ENCODE measurements at places on chromosomes 12 and 14.

GRCh38 chr12:124583854-124584253, 16.4 kb upstream of the NCOR2 start:
- H3K36me3 ChIP-seq = no peaks in the 10 kb centered on the region
- no peak overlapping the region for H3K27ac ChIP-seq
- no peak for DNase-seq
- no peak overlapping the region for H3K4me3 ChIP-seq
- peaks cover 4% of the 10 kb centered on the region for H3K4me1 ChIP-seq
- no peaks in the 10 kb centered on the region for H3K27me3 ChIP-seq

GRCh38 chr12:6095269-6095668, 29.2 kb downstream of the VWF start:
- H3K27ac ChIP-seq = no peak overlapping the region
- no peak for DNase-seq
- H3K27me3 ChIP-seq = no peaks in the 10 kb centered on the region
- no peak overlapping the region for H3K4me3 ChIP-seq
- no peaks in the 10 kb centered on the region for H3K36me3 ChIP-seq

DNA sequence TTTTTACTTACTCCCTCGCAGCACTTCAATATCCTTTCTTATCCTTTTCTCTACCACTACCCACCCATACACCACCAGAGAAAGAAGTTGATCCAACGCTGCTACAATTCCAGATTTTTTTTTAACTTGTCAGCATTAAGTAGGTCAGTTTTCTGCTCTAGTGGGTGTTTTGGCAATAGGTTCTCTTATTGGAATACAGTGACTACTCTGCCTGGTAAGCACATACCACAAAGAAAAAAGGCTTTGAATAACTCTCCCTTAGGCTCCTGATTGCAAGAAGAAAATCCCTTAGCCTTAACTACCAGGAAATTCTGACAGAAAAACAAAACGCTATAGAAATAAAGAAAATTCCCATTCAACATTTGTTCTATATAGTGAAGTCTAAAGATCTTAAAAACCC, 72.0 kb downstream of the NUMB start:
- H3K27ac ChIP-seq = no peak overlapping the region
- H3K4me1 ChIP-seq = peaks cover 3% of the 10 kb centered on the region
- no peak overlapping the region for H3K4me3 ChIP-seq
- no peaks in the 10 kb centered on the region for H3K27me3 ChIP-seq
- peaks cover 15% of the 10 kb centered on the region for H3K36me3 ChIP-seq

DNA sequence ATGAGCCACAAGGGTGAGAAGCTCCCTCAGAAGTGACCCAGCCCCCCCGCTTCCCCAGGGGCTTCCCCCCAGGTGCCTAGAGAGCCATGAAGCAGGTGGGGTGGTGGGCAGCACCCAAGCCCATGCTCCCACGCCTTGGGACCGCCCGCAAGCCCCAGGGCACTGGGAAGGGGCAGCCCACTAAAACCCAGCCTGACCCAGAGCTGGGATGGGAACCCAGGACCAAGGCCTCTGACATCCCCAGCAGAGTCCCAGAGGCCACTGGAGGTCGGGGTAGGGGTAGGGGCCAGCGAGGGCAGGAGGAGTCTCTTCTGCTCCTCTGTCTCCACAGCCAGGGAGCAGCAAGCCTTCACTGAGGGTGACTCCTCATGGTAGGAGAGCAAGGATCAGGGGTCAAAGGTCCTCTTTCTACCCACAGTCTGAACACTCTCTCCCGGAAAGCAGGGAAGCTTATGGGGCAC, 86.5 kb upstream of the ZFP36L1 start:
- no peaks in the 10 kb centered on the region for H3K4me1 ChIP-seq
- H3K27me3 ChIP-seq = no peaks in the 10 kb centered on the region
- no peak overlapping the region for H3K27ac ChIP-seq
- no peak for DNase-seq

- peaks cover 6% of the 10 kb centered on the region for H3K4me1 ChIP-seq
- H3K27ac ChIP-seq = no peak overlapping the region
- DNase-seq = no peak
- no peaks in the 10 kb centered on the region for H3K27me3 ChIP-seq
- no peak overlapping the region for H3K4me3 ChIP-seq
Measured at GRCh38 chr12:52059582-52060497, 8.6 kb downstream of the NR4A1 start.

GRCh38 chr12:16568873-16569272, 37.1 kb downstream of the LMO3 start:
- no peak for DNase-seq
- no peaks in the 10 kb centered on the region for H3K4me1 ChIP-seq
- no peak overlapping the region for H3K27ac ChIP-seq
- no peak overlapping the region for H3K4me3 ChIP-seq

- H3K4me1 ChIP-seq = peaks cover 66% of the 10 kb centered on the region
- H3K4me3 ChIP-seq = no peak overlapping the region
- peaks cover 8% of the 10 kb centered on the region for H3K36me3 ChIP-seq
- no peak for DNase-seq
- no peak overlapping the region for H3K27ac ChIP-seq
Measured at GRCh38 chr14:68931063-68931462, 48.0 kb downstream of the ACTN1 start.

DNA sequence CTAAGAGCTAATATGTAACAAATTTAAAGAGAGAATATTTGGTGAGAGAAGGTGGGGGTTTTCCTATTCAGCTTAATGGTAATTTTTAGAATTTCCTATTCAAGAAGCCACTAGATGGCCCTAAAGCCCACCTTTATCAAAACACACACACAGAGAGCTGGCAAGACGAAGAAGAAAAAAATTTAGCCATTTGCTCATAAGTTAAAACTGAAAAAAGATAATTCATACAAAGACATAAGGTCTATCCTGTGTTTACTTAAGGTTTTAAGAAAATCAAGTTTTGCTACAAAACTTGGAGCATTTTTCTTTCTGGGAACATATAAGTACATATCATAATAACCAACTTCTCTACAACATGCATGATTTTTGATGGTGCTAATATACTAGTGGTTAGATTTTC, 46.8 kb upstream of the PCED1B start:
- H3K36me3 ChIP-seq = no peaks in the 10 kb centered on the region
- H3K27ac ChIP-seq = peak overlapping the region; percentile 79
- H3K4me3 ChIP-seq = no peak overlapping the region
- DNase-seq = peak; percentile 34
- no peaks in the 10 kb centered on the region for H3K27me3 ChIP-seq

- H3K36me3 ChIP-seq = no peaks in the 10 kb centered on the region
- H3K27me3 ChIP-seq = no peaks in the 10 kb centered on the region
- H3K4me1 ChIP-seq = no peaks in the 10 kb centered on the region
- H3K4me3 ChIP-seq = no peak overlapping the region
- no peak overlapping the region for H3K27ac ChIP-seq
Measured at GRCh38 chr12:18343708-18344107, 82.4 kb downstream of the PIK3C2G start.

- H3K36me3 ChIP-seq = no peaks in the 10 kb centered on the region
- no peaks in the 10 kb centered on the region for H3K27me3 ChIP-seq
- H3K4me1 ChIP-seq = no peaks in the 10 kb centered on the region
Measured at GRCh38 chr12:90112666-90113065, 404.0 kb upstream of the ATP2B1 start.

DNA sequence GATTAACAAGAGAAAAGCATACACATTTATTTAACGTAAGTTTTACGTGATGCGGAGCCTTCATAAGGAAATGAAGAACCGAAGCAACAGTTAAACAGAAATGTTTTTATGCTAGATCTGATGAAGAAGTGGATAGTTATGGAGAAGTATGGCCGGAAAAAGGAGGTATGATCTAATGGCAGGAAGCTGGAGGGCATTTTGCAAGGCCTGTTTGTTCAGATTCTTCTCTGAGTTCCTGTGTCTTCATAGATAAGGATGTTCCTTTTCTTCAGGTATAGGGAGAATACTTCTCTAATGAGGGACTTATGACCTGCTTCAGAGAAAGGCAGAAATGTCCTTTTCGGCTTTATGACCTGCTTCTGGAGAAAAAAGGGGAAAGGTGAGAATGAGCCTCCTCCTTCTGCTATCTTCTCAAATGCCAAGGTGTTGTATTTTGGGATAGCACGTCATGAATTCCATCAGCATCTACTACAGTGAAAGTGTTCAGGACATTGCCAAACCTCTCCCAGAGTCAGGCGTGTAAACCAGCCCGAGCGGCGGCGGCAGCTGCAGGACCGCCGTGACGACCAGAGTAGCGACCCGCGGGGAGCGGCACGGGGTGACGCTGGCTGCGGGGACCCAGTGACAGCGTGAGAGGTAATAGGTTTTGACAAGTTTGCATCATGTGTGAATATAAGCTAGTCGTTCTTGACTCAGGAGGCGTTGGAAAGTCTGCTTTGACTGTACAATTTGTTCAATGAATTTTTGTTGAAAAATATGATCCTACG, 33.7 kb upstream of the SGPP1 start:
- H3K27ac ChIP-seq = no peak overlapping the region
- H3K27me3 ChIP-seq = no peaks in the 10 kb centered on the region
- no peaks in the 10 kb centered on the region for H3K36me3 ChIP-seq
- H3K4me3 ChIP-seq = no peak overlapping the region
- H3K4me1 ChIP-seq = peaks cover 11% of the 10 kb centered on the region
- DNase-seq = no peak

DNA sequence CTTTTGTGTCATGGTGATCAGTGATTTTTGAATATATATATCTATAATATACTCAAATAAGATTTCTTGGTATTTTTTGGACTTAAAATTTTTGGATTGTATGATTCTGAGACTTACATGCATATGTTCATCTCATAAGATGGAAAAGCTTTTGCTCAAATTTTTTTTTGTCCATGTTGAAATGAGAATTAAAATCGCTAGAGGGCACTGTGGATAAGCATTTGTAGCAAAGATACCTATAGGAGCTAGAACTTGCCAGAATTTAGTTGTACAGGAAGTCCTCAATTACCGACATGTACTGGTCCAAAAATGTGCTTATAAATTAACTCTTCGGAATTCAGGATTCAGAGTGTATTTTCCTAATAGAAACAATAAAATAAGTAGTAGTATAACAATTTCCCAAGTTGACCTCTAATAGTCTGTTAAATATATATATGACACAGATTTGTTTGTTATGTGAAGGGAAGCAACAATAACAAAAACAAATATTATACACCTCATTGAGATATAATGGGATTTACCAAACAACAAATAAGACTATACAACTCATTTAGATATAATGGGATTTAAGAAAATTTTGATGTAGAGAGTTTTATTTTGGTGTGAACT, 179.6 kb downstream of the TMEM117 start:
- no peaks in the 10 kb centered on the region for H3K4me1 ChIP-seq
- no peak overlapping the region for H3K4me3 ChIP-seq
- H3K27me3 ChIP-seq = no peaks in the 10 kb centered on the region
- DNase-seq = no peak

DNA sequence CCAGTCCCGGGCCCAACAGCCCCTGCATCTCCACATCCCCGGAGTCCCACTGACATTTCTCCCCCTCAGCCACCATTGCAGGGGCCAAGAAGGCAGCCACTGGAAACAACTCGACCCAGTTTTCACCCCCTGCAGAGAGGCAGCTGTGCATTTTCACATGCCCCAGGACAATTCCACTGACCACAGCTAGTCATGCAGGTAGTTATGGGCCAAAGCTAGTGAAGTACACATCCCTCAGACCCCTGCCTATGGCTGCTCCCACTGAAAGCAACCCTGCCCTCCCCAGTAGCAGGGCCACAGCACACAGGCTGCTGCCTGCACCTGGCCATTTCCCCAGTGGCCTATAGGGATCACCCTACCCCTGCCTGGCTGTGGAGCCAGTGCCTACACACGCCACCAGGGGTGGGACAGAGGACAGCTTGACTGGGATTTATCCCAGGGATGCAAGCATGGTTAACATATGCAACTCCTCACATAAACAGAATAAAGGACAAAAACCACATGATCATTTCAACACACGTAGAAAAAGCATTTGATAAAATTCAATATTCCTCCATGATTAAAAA, 154.0 kb downstream of the NDUFA12 start:
- no peaks in the 10 kb centered on the region for H3K36me3 ChIP-seq
- no peak overlapping the region for H3K4me3 ChIP-seq
- H3K27me3 ChIP-seq = no peaks in the 10 kb centered on the region
- H3K27ac ChIP-seq = no peak overlapping the region

- no peaks in the 10 kb centered on the region for H3K27me3 ChIP-seq
- H3K27ac ChIP-seq = no peak overlapping the region
- no peaks in the 10 kb centered on the region for H3K36me3 ChIP-seq
- peaks cover 5% of the 10 kb centered on the region for H3K4me1 ChIP-seq
Measured at GRCh38 chr12:103310546-103311270, 185.1 kb downstream of the C12orf42 start.

- no peaks in the 10 kb centered on the region for H3K27me3 ChIP-seq
- H3K27ac ChIP-seq = no peak overlapping the region
- no peaks in the 10 kb centered on the region for H3K36me3 ChIP-seq
- no peak overlapping the region for H3K4me3 ChIP-seq
- no peak for DNase-seq
- H3K4me1 ChIP-seq = no peaks in the 10 kb centered on the region
Measured at GRCh38 chr12:124668602-124669001, 101.2 kb upstream of the NCOR2 start.

DNA sequence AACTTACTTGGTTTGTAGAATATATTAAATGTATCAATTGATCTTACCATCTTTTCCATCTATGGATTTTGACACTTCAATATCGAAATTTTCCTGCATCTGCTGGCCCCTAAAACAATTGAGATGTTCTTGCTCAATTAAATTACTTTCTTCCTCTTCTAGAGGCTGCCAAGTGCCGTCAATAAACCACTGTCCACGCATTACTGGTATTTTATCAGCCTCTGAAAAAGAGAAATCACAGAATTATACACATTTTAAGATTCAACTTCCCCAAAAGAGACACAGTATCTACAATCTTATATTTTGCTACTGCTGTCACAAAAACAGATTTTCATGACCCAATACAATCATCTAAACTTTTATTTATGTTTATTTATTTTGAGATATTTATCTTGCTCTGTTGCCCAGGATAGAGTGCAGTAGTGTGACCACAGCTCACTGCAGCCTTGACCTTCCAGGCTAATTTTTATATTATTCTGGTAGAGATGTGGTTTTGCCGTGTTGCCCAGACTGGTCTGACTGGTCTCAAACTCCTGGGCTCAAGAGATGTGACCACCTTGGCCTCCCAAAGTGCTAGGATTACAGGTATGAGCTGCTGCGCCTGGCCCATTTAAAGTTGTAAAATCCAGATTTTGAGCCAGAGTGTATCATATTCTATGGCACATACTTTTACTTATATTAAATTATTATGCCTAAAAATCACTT, 49.3 kb downstream of the DDHD1 start:
- no peak overlapping the region for H3K4me3 ChIP-seq
- H3K27me3 ChIP-seq = no peaks in the 10 kb centered on the region
- H3K27ac ChIP-seq = no peak overlapping the region

DNA sequence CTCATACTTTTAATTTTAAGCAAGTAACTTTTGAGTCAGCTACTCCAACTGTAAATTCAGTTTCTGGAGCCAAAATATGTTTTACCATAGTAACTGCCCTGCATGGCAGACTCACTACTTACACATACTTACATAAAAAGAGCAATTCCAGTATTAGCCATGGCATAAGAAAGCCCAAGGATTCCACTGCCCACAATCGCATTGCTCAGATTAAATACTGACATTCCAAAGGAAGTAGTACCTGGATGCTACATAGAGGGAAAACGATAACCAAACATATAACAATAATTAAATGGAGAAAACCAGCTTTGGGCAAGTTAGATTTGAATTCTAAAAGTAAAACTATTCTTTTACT, 2.2 kb downstream of the SLC38A2 start:
- no peak for DNase-seq
- H3K27me3 ChIP-seq = no peaks in the 10 kb centered on the region
- H3K4me3 ChIP-seq = peak overlapping the region; percentile 96
- H3K27ac ChIP-seq = peak overlapping the region; percentile 98
- peaks cover 57% of the 10 kb centered on the region for H3K4me1 ChIP-seq
- peaks cover 60% of the 10 kb centered on the region for H3K36me3 ChIP-seq

GRCh38 chr12:116142936-116143898, 134.3 kb downstream of the MED13L start:
- H3K4me1 ChIP-seq = peaks cover 55% of the 10 kb centered on the region
- H3K36me3 ChIP-seq = no peaks in the 10 kb centered on the region
- DNase-seq = no peak
- H3K4me3 ChIP-seq = no peak overlapping the region
- peak overlapping the region; percentile 13 for H3K27ac ChIP-seq
